Stimulated activated CD8-positive, alpha-beta memory T cell treated with anti-CD3 and anti-CD28 coated beads, Interleukin-4, amount 100 ng/mL, for 48 hours (primary cell): ENCODE measurements at places on chromosomes 2 and 18.

GRCh38 chr2:12183032-12183645 is 436.7 kb downstream of the LPIN1 start:
- no peak for DNase-seq

DNA sequence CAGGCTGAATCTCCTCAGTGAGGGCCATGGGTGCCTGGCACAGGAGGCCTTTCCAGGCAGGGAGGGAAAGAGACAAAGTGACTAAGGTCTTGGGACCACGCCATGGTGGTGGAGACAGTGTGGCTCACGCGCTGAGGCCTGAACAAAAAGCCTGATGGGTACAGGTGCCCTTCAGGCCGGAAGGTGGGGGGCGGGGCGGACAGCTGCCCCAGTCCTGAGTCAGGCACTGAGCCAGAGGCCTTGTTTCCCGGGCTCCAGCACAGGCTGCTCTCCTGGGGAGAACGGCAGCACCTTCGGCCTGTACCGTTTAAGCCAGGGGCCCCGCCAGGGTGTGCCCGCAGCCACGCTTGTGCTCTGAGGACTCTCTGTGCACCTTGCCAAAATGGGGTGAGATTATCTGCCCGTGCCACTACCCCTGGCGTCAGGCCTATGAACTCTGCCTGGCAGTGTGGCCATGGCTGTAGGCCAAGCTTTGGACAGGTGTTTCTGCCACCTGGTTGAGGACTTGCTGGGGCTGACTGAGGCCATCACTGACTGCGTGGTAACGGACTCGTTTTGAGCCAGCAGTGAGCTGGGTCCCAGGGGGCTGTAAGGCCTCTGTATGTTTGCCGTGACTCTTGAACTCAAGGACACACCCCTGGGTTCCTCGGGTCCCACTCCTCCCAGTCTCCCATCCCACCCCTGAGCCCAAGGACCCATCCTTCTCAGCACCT is 31.7 kb upstream of the DNMT3A start:
- peak; percentile 23 for DNase-seq

- DNase-seq, result no peak
Observed at GRCh38 chr2:236395067-236395466, 130.9 kb upstream of the ASB18 start.

GRCh38 chr2:60882971-60883753 is 1.8 kb downstream of the REL start:
- DNase-seq, result peak; percentile 43

DNA sequence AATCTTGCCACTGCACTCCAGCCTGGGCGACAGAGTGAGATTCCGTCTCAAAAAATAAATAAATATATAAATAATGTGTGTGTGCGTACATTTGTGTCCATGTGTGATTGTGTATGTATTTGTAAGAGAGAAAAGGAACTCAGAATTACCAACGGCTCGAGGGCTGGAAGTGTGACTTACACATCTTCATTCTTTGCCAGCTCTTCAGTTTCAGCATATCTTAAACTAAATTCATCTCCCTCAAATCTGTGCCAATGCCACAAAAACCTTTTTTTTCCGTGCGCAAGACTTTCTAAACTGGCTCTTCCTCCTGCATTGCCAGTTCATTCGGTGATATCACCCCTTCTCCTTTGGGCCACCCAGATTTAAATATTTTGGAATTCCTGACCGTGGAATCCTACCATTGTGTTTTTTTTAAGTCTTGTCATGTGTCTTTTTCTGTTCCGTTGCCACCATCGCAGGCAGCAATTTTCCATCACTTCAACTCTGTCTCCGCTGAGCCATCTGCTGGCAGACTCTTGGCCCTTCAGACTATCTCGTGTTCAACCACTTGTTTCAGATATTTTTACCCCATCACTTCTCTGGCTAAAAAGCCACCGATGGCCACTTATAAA is 77.0 kb upstream of the ZNF532 start:
- DNase-seq, result no peak

DNA sequence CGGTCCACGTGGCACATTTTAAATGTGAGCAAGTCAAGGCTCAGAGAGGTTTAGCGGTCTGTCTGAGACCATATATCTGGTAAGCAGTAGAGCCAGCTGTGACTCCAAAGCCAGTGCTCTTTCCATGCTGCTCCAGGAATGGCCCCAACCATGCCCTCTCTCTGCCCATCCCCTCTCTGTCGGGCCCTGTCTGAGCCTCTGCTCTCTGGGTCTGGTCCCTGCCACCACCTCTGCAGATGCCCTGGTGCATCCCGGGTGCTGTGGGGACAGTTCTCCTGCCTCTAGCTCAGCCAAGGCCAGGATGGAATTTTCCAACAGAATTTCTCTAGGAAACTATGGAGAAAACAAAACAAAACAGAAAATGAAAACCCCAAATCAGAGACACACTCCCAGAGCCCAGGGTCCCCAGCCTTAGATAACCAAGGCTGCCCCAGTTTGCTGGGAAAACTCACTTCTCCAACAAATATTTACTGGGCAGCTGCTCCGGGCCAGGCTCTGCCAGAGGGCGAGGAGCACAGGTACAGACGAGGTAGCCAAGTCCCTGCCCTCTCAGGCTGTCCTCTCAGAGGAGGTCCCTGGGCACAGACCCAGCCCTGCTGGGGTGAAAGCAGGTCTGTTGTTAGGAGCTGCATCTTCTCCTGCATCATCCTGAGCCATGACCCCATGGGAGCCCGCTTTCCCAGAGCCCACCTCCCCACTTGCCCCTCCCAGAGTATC is 9.2 kb downstream of the ADRA2B start:
- DNase-seq, result no peak

DNA sequence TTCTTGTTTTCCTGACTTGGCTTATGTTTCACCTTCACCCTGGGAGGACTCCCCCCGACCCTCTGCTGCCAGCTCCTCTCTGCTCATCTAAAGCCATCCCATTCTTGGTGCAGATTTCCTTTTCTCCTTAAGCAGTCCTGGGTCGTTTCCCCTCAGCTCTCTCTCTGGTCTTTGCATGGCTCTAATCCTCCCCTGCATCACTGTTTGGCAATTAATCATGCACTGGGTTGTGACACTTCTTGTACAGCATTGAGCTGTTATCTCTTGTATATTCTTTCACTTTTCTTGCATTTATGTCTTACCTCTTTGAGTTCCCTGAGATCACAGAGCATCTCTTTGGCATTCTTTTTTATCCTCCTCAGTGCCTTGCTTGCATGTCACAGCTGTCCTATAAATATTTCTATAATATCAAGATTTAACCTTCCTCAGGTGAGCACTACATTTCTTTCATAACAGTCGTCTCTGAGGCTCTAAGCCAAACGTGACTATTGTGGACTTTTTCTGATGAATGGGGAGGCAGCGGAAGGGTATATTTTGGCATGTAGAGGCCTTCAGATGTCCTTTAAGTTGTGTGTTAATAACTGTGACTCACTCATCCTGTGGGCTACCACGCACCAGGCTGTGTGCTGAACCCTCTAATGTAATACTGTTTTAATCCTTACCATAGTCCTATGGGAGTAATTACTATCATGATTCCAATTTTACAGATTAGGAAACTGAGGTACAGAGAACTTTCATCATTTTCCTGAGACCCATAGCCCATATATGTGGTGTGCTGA is 507.5 kb downstream of the SLC4A3 start:
- no peak for DNase-seq

DNA sequence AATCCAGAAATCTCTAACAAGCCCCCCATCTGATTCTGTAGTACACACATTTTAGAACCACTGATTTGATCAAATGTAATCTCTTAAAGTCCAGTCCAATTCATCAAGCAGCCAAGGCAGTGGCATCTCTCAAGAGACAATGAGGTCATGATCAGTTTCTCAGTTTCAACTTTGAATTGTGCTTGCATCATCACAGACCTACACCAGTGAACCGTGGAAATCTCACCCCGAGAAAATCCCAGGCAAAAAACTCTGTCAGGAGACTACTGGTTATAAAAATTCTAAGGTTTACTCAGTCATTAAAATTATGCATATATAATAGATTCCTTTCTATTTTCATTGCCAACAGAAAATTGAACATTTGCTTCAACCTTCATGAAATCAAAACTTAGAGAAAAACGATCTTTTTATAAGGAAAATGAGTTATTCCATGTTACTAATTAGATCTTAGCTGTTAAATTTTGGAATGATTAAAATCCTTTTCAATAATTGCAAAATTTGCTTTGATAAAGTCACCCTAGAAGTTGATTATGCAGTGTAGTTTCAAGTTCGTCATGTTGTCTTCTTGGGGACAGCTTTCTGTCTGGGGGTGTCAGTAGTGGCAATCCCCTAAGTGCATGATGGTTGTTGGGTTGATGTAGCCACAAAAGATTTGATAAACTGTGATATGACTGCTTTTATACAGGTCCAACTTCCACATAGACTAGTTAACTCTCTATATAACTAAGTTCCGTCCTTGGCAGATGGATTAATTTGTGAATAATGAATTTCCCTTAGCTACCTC is 235.0 kb downstream of the CAMKMT start:
- DNase-seq, result no peak
